ENCODE measurements at places on chromosomes 3 and 15.

- no peak for DNase-seq
Measured at GRCh38 chr3:9398700-9399336, 1.4 kb downstream of the SETD5 start.

GRCh38 chr15:63971427-63971805, 74.9 kb downstream of the DAPK2 start:
- DNase-seq = no peak

DNA sequence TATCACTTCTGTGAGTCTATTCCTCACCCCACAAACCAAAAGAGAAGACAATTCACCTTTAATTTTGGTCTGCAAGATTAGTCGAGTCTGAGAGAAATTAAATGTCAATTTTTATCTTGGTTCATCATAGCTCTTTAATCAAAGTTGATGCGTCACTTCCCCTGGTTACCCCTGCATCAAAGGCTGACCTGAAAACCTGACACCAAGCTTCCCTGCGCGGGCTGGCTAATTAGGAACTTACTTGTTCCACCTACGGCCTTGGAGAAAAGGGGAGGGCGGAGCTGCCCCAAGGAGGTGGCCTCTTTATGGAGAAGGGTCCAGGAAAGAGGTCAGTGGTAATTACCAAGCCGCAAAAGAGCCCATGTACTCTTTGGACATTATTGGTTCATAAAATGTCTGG, 218.4 kb downstream of the ARRDC4 start:
- no peak for DNase-seq

GRCh38 chr15:58138106-58138505, at the start of gene AQP9:
Gene AQP9, plus strand, starts transcription at chr15:58138381. Its CDS starts 185 bp downstream, at chr15:58138566.
- DNase-seq = no peak

- no peak for DNase-seq
Measured at GRCh38 chr15:84050076-84050475, 185.5 kb upstream of the GOLGA6L4 start.

DNA sequence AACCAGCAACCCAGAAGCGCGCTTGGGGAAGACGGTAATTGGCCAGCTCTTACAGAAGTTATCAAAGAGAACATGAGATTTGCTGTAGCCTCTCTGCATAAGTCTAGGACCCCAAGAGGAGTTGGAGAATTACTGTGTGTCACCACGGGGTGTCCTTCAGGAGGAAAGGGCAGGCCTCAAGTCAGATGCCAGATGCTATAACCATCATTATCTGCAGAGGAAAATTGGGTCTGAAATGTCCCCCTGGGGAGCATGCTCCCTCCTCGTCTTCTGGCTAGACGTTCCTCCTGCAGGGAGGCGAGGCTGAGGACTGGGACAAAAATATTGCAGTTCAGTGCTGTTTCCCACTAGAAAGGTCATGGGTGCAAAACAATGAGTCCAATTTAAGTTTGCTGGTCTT, 380.5 kb upstream of the CFAP20DC start:
- no peak for DNase-seq

GRCh38 chr3:193922034-193922774, 213.7 kb upstream of the HES1 start:
- no peak for DNase-seq

DNA sequence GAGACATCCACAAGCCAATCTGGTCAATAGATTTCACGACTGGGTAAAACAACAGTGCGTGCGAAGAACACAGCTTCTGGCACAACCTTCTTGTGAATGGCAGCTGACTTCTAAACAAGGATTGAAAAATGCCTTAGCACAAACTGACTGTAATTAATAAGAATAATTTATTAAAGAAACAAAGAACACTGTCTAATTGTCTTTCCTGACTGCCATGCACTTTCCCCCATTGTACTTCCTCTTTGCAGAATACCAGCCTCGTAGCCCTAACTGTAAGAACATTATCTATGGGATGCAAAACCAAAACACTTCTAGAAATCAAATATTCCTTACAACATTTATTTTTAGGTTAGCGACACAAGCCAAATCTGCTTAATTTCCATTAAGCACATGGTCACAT, 6.5 kb downstream of the FOXP1 start:
- no peak for DNase-seq

- DNase-seq = no peak
Measured at GRCh38 chr15:22951381-22952280, 28.5 kb downstream of the CYFIP1 start.

DNA sequence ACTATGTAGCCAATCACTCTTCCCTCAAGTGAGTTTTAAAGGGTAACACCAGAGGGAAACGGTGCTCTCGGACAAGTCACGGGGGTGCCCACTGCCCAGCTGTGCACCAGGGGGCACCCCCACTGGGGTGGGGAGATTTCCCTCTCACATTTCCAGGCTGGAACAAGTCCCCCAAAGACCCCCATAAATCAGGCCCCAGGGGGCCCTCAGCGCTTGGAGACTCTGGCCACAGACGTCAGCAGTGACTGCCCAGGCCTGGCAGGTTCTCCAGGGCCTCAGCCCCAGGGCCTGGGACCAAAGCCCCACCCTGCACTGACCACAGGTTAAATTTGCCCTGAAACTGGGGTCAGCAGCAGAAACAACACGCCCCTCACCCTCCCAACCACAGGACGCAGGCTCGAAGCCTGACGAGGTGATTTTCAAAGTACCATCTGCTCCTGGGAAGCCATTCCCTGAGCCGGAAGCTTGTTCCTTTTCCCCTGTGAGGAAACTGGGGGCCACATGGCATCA, 17.0 kb downstream of the XXYLT1 start:
- DNase-seq = no peak

- DNase-seq = no peak
Measured at GRCh38 chr15:54131410-54131809, 153.2 kb downstream of the UNC13C start.

GRCh38 chr3:14600856-14601610, 50.5 kb upstream of the CCDC174 start:
- DNase-seq = no peak

DNA sequence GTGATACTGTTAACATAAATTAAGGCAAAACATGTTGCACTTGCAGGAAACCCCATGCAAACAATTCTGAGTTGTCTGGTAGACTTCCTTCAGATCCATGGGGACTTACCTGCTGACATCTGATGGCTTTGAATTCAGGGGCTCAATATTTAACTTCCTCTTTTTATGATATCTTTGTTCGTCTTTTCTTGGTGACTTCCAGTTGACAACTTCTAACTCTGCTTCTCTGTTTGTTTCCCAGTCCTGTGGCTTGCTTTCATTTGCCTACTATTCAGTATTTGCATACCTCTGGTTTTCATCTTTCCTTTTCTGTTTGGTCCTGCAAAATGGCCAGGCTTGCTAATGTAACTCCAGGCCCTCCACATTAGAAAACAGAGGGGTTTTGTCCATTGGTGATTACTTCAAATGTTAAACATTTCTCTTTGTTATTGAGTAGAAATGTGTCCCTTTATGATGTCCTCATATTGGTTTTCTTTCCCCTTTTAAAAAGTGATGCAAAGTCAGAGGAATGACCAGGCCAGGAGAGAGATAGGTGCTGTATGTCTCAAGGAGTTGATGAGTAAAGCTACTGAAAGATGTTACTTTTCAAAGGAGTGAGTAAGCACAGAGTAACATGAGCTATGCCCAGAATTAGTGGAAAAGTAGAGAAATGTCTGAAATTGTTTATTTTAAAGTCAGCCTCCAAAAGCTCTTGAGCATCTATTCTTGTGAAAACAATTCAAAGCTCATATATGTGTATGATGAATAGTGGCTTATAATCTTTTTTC, 335.9 kb downstream of the LPP start:
- no peak for DNase-seq

- DNase-seq = no peak
Measured at GRCh38 chr15:66092053-66093016, 161.2 kb downstream of the MEGF11 start.

- DNase-seq = no peak
Measured at GRCh38 chr15:64095431-64095794, 369 bp upstream of the SNX1 start.

Measured in activated B cell treated with CpG ODN at 0.5 μM for 24 hours (primary cell).